ENCODE measurements at places on chromosomes 4 and X.

- DNase-seq: no peak
Measured at GRCh38 chrX:50211510-50211909, 6.9 kb downstream of the CCNB3 start.

GRCh38 chrX:12505127-12505526 is 286.1 kb upstream of the PRPS2 start:
- no peak for DNase-seq

DNA sequence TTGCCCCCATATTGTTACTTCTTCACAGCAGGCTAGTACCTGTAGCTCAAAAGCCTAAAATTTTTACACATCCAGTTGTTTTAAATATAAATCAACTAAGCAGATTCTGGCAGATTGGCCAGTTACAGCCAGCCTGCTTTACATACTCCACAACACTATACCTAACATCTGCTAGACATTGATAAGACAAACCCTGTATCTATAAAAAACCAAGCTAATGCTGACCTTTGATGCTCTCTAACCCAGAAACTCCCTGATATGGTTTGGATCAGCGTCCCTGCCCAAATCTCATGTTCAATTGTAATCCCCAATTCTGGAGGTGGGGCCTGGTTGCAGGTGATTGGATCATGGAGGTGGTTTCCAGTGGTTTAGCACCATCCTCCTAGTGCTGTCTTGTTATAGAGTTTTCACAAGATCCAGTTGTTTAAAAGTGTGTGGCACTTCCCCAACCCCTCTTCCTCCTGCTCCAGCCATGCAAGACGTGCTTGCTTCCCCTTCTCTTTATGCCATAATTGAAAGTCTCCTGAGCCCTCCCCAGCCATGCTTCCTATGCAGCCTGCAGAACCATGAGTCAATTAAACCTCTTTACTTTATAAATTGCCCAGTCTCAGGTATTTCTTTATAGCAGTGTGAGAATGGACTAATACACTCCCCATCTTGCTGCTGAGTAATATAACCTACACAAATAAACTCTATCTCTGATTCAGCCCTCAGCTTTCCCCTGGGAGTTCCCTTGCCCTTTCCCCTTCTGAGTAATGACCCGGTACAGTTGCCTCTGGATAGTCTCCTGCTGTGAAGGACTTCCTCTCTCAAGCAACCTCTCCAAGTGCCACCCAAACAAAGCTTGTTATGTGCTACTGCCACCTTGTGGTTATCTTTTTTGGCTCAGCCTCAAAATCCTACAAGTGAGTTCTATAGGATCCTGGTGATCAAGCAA is 39.6 kb downstream of the ZCCHC13 start:
- no peak for DNase-seq

DNA sequence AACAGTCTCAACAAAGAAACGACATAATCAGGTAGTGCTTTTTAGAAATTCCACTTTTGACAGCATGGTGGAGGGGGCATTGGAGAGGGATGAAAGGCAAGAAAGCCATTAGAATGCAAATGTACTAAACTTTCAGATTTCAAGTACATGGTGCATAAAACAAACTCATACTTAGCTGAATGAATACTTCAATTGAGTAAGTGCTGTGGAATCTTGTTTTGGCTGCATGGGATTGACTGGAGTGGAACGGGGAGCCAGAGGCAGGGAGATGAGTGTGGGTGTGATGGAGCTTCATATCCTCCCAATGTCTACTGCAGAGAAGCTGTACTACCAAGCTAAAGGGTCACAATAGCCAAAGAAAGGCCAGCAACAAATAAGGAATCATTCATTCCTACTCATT is 52.4 kb downstream of the USP46 start:
- DNase-seq: no peak

DNA sequence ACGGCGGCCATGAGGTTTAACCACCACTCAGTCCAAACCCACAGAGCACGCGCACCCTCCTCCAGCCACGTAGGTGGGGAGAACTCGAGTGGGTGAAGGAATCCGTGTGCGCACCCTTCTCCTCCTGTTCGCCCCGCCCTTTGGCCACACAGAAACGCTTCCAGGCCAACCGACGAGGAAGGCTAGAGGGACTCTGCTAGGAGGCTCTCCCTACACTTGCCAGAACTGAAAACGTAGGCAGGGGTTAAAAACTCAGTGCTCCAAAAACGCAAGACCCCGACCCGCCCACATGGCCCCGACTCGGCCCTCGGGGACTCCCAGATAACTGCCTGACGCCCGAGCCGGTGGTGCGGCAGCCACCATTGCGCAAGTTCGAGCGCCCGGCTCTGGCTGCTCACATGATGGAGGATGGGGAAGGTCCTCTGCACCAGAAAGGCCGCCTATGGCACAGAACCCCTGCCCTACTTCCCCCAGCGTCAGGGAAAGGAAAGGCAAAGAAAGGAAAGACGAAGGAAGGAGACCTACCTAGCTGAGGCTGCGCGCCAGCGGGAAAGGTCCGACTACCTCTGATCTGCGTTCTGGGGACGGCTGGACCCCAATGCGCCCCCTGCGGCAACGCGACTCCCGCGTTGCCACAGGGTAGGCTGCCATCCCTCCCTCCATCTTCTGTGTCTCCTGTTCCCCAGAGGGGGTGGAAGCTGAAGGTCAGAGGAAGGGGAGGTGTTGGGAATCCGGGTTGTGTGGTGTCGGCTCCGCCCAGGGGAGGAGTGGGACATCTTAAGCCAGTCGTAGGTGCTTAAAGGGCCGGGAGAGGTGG is 201.9 kb upstream of the AGTR2 start:
- DNase-seq: no peak

DNA sequence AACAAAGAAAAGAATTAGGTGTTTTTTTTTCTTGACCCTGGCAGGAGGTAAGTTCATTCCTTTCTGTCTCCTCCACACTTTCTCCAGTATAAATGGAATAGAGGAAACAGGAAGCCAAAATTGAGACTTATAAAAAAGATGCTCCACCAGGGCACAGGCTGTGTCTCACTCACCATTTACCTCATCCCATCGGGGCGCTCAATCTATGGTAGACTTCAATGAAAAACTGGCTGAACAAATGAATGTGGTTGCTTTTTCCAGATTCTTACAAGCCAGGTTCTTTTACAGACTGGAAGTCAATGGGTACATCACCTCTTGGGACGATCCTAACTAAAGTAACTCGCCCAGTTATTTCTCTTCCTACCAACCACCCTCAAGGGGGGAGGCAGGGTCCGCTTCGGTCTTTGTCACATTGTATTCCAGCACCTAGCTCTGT is 685 bp downstream of the COMMD8 start:
- DNase-seq: no peak

GRCh38 chr4:3827616-3828492 is 61.7 kb downstream of the ADRA2C start:
- DNase-seq: no peak

- no peak for DNase-seq
Measured at GRCh38 chr4:16579866-16580265, 318.6 kb downstream of the LDB2 start.

GRCh38 chr4:602559-602942 is 22.8 kb upstream of the PDE6B start:
- DNase-seq: peak; percentile 63

DNA sequence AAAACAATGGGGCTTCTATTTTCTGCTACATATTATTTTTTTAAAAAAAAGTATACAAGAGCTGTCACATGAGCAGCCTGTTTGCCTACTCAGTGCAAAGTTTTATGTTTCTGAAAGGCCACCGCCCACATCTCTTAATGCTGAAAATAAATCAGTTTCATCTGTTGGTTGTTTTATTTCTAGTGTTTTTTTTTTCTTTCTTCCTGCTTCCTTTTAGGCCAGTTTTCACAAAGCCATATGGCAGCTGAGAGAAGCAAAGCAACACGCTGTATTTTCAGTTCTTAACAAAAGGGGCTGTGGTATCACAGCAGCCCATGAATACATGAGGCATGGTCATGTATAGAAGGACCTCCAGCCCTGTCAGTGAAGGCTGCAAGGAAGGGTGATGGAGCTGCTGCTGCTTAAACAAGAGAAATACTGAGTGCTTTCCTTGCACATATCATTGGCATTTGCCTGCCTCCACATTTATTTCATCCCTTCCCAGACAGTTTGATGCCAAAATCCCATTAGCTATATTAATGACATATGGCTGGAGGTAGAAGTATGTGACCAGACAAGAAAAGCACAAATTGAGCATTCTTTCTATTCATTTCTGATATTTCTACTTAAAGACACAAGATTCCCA is 172.5 kb downstream of the PCDH18 start:
- no peak for DNase-seq

DNA sequence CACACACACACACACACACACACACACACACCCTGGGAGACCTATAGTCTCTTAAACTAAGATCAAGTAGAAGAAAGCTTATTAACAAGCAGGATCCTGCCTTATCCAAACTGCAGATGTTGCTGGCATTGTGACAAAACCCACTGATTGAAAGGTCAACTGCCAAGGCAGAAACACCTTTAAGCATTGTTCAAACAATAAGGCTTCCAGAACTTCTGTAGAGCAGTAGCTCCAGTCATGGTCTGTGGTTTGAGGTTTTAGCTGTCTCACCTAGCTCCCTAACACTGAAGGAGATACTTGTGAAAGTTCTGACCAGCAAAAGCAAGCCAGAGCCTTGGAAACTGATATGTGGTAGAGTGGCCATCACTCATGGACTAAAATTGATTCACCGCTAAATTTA is 59.8 kb downstream of the PTCHD1 start:
- no peak for DNase-seq

DNA sequence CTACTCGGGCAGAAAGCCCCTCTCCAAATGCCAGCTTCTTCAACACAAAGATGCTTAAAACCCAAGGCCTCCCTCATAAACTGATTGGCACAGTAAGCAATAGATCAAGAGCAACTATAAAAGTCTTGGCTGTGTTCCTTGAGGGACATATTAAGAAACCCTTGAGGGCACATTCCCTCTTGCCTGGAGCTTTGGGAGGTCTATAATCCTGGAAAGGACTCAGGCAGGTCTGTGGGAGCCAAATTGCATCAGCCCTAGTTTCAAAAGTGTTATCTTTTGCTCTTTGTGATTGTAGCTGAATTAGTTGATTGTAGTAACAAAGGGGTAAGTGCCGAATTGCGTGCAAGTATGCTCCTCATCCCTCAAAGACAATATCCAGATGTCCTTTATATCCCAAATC is 18.6 kb upstream of the SETD7 start:
- DNase-seq: no peak

- no peak for DNase-seq
Measured at GRCh38 chrX:48578661-48579128, 4.4 kb downstream of the RBM3 start.

DNA sequence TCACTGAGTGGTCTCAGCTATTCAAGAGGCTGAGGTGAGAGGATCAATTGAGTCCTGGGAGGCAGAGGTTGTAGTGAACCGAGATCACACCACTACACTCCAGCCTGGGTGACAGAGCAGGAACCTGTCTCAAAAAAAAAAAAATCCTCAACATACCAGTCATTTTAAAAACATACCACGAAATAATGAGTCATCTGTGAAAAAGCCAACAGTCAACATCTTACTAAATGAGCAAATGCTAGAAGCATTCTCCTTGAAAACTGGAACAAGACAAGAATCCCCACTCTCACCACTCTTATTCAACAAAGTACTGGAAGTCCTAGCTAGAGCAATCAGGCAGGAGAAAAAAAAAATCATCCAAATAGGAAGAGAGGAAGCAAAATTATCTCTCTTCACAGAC is 104.0 kb upstream of the ARHGEF9 start:
- no peak for DNase-seq

DNA sequence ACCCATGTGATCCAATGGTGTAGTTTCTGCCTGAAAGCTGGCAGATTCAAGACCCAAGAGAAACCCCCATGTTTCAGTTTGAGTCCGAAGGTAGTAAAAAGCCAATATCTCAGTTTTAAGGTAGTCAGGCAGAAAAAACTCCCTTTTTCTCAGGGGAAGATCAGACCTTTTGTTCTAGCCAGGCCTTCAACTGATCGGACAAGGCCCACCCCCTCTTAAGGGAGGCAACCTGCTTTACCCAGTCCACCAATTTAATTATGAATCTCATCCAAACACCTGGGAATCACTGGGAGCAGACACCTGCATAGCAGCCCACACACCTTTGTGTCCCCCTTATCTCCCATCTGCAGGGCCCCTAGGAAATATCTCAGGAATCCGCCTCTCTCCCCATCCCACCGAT is 322.0 kb downstream of the STK32B start:
- no peak for DNase-seq

GRCh38 chr4:3262208-3263052 is 13.5 kb downstream of the MSANTD1 start:
- DNase-seq: no peak

- DNase-seq: no peak
Measured at GRCh38 chrX:147920161-147920666, 8.5 kb downstream of the FMR1 start.

- DNase-seq: no peak
Measured at GRCh38 chrX:71616672-71617529, 1.4 kb downstream of the CXCR3 start.

- DNase-seq: no peak
Measured at GRCh38 chr4:84407554-84408407, 91.3 kb downstream of the NKX6-1 start.

DNA sequence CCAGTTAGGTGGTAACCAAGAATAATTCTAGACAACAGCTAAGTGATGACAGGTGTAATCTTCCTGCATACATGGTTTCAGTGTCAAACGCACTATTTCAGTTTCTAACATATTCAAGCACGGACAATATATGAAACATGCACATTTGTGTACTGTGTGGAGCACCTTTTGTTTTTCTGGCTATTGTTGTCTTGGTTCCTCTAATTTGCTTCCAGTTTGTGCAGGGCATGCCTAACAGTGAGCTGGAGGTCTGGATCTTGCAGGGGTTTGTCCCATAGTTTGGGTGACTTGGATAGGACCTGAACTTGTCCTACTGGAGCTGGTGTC is 70.5 kb upstream of the TBC1D9 start:
- no peak for DNase-seq

DNA sequence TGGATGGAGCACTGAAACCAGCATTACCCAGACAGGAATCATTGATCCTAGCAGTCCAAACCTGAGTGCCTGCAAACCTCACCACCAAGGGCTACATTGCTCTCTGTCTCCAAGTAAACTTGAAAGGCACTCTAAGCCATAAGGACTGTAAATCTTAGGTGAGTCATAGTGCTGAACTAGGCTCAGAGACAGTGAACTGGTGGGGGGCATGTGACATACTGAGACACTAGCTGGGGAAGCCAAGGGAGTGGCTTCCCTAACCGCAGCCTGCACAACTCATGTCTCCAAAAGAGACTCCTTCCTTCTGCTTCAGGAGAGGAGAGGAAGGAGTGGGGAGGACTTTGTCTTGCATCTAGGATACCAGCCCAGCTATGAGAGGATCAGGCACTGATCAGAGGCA is 235.5 kb upstream of the ACTRT1 start:
- DNase-seq: no peak

- peak; percentile 2 for DNase-seq
Measured at GRCh38 chrX:33434256-33435092, 223.1 kb upstream of the DMD start.

GRCh38 chrX:155857561-155857960 is 23.6 kb upstream of the VAMP7 start:
- DNase-seq: no peak

DNA sequence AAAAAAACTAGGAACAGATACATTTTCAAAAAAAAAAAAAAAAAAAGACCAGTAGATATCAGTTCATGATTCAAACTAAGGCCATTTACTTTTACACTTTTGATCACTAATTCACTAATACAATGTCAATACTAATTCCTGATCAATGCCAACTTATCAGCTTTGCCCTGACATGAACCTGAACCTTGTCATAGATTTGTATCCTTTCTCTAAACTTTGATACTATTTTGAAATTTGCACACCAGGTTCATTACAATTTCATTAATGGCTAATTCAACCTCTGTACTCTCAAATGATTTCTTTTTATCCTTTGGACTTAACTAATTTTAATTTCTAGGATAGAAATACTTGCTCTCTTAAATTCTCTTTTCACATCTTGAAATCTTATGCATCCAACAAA is 37.7 kb downstream of the UGT2B7 start:
- DNase-seq: no peak

Measured in activated CD8-positive, alpha-beta memory T cell treated with anti-CD3 and anti-CD28 coated beads for 48 hours (primary cell).